ENCODE measurements at places on chromosomes 4 and X.

DNA sequence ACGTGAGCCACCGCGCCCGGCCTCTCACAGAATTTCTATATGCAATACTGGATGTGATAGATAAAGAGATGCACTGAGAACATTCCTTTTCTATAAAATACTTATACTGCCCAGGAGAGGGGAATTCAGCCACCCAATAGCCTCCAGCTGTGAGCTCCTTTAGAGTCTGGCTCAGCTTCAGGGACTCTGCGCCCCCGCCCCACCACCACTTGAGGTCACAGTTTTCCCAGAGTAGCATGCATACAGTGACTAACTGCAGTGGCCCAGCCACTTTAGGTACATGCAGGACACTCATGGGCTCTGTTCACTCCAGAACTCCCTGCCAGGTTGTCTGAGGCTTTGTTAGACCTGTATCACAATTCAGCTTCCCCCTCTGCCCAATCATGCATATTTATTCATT, 144.4 kb upstream of the TET2 start:
- DNase-seq: no peak

DNA sequence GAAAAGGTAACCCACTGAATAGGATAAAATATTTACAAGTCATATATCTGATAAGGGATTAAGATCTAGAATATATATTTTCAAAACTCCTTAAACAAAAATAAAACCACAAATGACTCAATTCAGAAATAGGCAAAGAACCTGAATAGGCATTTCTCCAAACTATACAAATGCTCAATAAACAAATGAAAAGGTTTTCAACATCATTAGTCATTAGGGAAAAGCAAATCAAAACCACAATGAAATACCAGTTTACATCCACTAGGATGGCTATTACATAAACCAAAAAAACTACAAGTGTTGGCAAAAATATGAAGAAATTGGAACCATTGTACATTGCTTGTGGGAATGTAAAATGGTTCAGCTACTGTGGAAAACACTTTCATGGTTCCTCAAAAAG, 167.0 kb upstream of the GALNT7 start:
- no peak for DNase-seq

GRCh38 chrX:87900320-87900908, 382.8 kb downstream of the KLHL4 start:
- no peak for DNase-seq

DNA sequence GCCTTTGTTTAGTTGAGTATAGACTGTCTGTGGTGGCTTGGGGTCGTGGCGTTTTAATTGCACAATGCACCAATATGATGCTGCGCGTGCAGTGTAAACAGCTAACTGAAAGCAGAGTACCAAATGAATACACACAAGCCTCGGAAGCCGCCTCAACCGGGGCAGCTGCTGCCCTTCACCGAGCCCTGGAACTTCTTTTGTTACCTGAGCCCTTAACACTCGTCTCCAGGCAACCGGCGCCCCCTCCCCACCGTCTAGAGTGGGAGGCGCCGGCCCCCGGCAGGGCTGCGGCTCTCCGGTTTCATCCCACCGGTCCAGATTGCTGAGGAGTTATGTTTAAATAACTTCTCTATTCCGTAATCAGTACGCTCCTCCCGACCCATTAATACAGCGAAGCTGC, 173.2 kb upstream of the TBL1X start:
- no peak for DNase-seq

GRCh38 chr4:151569650-151570049, 160.7 kb downstream of the FHIP1A start:
- DNase-seq: no peak

DNA sequence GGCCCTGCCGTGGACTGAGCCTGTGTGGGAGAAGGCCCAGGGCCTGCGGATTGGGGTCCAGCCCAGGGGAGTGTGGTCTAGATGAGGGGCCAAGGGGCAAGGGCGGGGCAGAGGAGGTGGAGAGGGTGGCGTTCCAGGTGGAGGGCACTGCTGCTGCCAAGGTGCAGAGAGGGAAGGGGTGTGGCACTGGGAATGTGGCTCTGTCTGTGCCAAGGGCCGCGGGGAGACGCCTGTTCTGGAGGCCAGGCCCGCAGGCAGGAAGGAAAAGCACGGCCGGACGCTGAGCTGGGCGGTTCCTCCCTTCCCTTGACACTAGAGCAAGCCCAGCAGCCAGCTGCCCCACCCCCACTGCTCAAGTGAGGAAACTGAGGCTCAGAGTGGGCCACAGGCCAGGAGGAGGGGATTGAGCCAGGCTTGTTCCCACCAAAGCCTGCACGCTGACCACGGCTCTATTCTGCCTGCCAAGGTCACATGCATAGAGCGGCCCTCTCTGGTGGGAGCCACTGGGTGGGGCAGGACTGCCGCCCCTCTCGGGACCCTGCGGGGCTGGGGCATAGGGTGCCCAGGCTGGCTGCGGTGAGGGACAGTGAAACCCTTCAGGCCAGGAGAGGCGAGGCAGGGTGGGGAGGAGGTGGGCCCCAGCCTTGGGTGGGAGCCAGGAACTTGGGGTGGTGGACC, 13.0 kb downstream of the SH3BP2 start:
- no peak for DNase-seq
